ENCODE measurements at places on chromosomes 3 and 15. TPM values are rescaled to one million over a fixed set of nuclear protein-coding genes. Genes with fewer than 3 reads are reported as not detected.

INO80 gene
- 30.6 TPM for total RNA-seq

B3GNT5 gene
- 8.1 TPM for total RNA-seq

SIDT1 gene
- 6.8 TPM for total RNA-seq

SLC28A1 gene
- 0.22 TPM for total RNA-seq

MAGI1 gene
- total RNA-seq, result 32.4 TPM

CAPN7 gene
- total RNA-seq, result 79.6 TPM

LRTM1 gene
- total RNA-seq, result not detected

HHATL gene
- not detected for total RNA-seq

SLITRK3 gene
- not detected for total RNA-seq

CHST13 gene
- total RNA-seq, result 1.1 TPM

MELTF gene
- 8.8 TPM for total RNA-seq

CHRM5 gene
- 0.30 TPM for total RNA-seq

CFAP100 gene
- not detected for total RNA-seq

ZNF774 gene
- total RNA-seq, result 1.5 TPM

LPP gene
- 259 TPM for total RNA-seq
